Cortex of kidney (tissue), 1 donor: ENCODE measurements at places on chromosomes 16 and 17.

GRCh38 chr16:77657016-77657415 is 65.3 kb upstream of the NUDT7 start:
- DNase-seq, result no peak

- DNase-seq, result no peak
Observed at GRCh38 chr17:73013301-73013700, 79.2 kb downstream of the SLC39A11 start.

- DNase-seq, result no peak
Observed at GRCh38 chr17:30821871-30822723, 2.4 kb downstream of the CRLF3 start.

GRCh38 chr16:588639-588888 is 1.3 kb upstream of the RAB40C start:
- DNase-seq, result no peak

DNA sequence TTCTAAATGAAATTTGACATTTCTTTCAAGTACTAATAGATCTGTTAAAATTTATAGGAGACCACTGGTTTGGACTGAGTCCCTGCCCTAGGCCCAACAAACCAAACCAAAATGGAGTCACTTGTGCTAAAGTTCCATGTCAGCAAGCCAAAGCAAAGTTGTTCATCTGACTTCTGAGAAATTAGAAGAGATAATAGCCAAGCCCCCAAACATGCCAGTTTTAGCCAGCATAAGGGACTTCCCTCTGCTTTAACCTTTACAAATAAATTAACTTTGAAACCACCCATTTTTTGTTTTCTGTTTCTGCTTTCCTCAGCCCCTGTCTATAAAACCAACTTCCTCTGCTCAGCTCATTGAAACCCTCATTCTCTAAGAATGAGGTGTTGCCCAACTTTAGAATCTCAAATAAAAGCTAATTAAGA is 18.9 kb downstream of the CDR2 start:
- DNase-seq, result no peak

GRCh38 chr16:54577651-54578128 is 291.1 kb upstream of the IRX3 start:
- no peak for DNase-seq

DNA sequence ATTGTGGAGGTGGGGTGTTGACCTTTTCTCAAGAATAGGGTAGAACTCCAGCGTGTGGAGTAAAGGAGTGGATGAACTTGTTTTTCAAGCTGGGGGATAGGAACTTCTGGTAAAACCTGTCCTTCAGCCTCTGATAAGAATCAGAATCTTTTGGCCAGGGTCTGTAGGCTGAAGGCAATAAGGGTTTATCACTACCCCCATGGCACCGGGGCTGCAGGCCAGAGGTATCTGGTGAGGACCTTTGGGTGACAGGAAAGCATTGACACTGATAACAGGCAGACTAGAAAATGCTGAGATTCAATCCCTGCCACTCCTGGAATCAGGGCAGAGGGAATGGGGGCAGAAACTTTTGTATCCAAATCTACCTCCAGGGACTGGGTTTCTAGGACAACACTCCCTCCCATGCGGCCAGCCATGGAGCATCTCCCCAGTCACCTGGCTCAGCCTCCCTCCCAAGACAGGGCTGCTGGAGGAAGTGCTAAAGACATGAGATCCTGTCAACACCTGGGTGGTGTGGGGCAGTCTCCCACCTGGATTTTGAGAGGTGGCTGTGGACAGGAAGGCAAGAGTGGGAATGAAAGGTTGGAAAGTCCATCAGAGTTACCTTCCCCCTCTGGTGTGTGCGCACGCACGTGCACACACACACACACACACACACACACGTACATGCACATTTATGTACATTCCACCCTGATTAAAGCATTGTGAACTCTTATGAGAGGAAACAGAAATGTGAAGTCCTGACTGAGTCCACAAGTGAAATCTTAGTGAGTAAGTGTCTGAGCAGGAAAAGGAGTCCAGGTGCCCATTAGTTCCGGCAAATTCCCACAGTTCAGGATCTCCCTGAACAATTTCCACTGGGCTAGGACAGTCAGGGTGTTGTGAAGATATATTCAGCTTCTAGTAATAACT is 53.1 kb upstream of the MARCHF10 start:
- no peak for DNase-seq

DNA sequence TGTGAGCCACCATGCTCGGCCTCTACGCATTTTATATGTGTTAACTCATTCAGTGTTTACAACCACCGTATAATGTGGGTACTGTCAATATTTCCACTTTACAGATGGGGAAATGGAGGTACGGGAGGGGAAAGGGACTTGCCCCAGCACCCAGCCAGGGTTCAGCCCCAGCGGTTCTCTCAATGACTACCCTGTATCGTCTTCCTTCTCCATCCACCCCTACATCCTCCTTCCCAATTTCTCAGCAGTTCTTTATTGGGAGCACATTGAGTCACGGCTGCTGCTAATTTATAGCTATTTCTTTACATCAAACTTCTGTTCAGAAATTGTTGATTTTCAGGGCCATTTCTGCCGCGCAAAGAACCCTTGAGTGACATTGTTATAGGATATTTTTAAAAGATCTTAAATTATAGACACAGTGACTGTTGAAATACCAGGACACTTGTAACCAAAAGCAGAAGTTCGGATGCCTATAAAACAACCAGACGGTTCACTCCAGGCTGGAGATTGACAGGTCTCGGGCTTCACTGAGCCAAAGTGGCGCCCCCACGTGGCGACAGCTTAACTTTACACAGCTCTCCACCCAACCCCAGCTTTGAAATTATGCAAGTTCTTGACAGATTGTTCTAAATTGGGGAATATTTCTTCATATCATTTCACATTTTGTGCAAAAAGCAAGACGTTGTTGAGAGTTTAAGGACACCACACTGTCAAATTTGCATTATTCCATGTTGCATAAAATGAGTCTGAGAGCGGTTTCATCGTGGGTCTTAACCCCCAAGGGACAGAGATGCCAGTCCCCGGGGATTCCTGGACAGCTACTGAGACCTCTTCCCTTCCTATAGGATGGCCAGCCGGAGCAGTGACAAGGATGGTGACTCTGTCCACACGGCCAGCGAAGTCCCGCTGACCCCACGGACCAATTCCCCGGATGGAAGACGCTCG is 11.8 kb downstream of the SYT17 start:
- DNase-seq, result no peak

DNA sequence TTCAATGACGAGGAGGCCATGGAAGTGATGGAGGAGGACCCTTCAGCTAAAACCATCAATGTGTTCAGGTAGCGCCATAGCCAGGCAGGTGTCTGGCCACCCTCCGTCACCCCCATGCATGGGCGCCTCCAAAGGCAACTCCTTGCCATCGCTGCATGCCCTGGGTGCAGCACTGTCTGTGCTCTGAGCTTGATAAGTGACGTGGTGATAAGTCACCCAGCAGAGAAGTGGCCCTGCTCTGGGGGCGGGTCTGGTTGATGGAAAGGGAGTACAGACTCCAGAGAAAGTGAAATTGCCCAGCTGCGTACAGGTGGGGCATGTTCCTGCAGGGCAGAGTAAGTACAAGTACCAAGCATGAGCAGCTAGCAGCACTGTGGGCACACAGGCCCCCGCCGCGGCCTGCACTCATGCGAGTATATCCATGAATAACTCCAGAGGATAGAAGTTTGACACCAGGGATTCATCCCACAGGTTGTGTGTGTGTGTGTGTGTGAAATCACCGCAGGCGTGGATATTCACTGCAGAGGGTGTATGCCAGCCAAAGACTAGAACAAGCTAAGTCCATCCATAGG is 13.1 kb downstream of the DNAI2 start:
- DNase-seq, result no peak

GRCh38 chr17:41058741-41059140 is 1.2 kb downstream of the KRTAP2-3 start:
- DNase-seq, result no peak

- no peak for DNase-seq
Observed at GRCh38 chr16:66728117-66728787, 23.2 kb downstream of the DYNC1LI2 start.

GRCh38 chr17:49565948-49566491 is 9.7 kb upstream of the NXPH3 start:
- DNase-seq, result no peak

DNA sequence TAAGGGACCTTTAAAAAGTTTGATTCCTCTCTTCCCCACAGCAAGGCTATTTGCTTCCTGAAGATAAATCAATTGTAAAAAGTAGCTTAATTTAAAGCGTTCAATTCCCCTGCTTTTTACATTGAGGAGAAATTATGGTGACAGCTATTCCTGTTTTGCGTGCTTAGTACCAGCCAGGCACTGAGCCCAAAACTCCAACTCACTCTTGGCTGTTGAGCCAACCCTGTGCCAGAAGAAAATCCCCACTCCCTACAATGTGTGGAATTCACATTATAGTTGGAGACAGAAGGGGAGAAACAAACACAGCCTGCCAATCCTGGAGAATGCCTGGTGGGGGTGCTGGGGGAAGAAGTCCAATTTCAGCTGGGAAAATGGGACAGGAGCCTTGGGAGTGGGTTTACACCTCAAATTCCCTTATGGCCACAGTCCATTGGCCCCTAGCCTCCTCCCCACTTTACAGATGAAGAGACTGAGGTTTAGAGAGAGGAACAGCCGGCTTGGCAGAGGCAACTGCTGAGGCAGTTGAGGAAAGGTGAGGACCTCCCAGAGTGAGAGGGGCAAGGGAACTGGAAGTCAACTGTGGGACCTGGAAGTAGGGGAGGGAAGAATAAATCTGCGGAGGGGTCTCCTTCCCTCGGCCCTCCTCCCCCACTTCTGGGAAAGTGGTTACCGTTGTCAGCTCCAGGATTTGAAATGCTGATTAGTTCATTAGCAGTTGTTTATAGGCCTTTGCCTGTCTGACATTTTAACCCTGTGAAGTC is 26.1 kb downstream of the CDH1 start:
- no peak for DNase-seq

DNA sequence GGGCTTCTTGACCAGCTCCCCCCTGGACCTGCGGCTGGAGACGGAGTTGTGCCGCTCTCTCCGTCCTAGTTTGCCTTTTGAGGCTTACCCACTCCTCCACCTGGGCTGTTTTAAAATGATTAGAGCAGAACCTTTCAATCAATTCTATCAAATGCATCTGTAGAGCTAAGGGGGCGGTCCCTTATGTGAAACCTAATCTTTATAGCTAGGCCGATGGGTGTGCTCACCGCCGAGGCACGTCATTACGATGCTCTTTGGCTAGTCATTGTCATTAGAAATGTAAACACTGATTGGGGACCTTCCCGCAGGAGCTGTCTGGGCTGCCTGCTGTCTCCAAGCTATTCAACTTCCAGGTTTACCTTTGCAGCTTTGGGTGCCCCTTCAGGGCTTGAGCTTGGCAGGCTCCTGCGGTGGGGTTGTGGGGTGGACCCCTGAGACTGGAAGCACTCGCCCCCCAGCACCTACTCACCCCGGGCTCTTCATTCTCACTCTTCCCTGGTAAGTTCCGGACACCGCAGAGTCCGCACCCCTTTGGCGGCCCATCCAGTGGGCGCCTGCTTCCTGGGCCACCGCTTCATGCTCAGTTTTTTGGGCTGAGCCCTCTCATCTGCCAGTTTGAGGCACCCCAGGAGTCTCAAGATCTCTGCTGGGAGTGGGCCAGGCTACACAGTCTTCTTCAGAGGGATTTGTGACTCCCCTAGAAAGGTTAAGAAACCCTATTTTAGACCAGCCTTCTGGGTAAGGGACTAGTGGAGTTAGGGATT is 20.9 kb upstream of the IL17C start:
- DNase-seq, result no peak

DNA sequence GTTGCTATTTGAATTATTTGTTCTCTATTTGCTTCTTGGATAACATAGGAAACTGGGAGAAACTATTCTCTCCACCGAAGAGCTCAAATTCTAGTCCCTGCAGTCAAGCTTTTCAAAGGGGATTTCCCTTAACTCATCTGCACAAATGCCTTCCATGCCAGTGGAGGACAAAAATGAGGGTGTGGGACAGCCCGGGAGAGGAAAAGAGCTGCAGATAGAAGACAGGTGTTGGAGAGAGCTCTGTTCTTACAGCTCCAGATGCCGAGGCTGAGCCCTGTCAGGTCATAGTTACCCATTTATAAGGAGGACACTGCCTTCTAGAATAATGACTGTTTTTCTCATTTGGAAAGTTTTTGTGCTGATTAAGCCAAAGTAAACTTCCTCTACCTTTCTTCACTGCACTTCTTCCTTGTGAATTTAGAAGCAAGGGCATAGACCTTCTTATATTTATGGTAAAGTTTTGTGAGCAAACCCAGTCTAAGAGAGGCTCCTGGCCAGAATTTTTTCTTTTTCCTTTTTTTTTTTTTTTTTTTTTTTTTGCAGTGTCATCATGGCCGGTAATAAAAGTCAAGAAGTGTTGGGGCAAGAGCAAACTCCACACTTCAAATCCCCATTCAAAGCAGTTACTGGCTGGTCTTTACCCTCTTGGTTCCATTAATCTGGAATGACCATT is 177.2 kb downstream of the ABCC12 start:
- no peak for DNase-seq

DNA sequence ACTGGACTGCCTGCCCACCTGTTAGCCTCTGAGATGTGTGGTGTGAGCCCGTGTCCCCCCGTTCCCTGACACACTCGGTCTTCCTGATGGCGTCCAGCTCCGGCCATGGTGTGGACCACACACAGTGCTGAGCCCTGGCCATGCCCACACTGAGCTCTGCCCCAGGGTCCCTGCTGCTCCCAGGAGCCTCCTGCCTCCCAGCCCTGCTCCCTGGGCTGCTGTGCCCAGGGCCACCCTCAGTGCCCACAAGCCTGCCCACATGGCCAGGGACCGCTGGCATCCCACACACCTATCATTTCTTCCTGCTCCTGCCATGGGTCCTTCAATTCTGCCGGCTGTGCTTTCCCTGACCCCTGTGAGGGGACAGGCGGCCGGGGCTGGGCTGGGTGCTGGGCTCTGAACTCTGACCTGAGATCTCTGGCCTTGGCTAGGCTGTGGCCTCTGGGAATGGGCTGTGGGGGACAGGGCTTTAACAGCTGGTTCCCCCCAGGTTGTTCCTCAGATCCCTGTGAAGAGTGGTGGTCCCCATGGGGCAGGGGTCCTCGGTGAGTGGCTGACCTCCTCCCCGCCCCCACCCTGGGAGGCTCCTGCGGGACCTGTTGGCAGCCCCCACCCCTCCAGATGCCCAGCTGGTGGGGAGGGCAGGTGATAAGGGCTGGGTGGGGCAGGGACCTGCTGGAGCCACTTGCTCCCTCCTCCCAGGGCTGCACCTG is 4.0 kb downstream of the CEMP1 start:
- DNase-seq, result no peak

DNA sequence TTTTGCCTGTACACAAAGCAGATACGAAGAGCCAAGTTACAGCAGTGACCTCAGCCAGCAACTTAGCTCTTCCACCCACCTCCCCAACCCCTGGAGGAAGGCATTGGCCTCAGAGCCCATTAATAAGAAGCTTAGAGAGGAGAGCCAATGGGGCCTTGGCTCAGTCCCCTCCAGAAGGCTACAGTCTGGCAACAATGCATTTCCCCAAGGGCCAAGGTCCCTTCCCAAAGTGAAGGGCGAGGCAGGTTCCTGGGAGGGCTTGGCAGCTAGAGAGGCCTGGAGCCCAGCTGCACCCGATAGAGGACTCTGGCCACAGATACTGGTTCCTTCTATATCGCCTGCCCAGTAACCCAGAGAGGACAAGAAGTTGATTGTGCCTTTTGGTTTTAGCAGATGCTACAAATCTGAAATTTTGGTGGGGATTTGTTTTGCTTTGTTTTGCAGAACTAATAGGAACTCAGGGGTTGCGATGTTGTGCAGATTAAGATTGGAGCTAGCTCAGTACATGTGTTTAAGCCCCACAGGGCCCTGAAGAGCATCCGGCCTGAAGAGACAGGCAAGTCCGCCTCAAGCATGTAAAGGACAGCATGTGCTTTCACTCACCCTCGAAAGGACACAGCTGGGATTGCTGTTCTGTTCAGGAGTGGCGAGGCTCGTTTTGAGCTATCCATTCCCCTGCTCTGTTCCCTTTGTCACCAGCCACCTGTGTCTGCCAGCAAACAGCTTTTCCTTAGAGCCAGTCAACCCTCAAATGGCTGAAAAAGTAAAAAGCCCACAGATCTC is 12.0 kb upstream of the PNPO start:
- no peak for DNase-seq
